ENCODE measurements at places on chromosomes 16 and 17.
A peak's percentile ranks its signal among the peaks of the same experiment; 100 is the strongest.

GRCh38 chr17:27623614-27624013 is 7.4 kb upstream of the LGALS9 start:
- no peak for DNase-seq

DNA sequence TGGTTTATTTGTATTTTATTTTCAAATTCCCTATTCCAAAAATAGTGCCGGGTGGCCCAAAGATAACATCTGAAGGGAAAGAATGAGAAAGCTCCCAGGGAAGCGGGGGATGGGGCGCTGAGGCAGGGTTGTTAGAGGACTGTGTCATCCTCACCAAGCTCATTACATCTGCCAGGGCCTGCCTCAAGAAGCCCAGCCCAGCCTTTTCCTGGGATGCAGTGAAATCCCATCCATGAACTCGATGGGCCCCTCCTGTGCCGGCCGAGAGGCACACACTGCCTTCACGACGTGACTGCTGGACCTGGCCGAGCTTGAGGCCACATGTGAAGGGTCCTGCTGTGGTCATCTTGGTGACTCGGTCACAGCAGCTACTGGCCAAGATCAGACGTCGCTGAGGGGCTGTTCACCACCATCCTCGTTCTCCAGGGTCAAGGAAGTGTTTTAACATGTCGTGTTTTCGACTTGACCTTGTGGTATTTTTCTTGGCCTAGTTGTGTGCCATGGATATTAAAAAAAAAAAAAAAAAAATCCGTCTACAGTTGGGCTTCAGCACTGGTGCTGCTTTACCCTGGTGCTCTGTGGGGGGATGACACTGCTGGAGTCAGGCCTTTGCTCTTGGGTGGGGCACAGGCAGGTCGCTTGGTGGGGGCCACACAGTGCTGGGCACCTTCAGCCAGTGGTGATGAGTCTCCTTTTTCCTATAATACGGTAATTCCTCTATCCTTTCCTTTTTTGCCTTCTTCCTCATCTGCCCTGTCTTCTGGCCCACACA is 4.9 kb downstream of the TIMM22 start:
- DNase-seq: no peak

DNA sequence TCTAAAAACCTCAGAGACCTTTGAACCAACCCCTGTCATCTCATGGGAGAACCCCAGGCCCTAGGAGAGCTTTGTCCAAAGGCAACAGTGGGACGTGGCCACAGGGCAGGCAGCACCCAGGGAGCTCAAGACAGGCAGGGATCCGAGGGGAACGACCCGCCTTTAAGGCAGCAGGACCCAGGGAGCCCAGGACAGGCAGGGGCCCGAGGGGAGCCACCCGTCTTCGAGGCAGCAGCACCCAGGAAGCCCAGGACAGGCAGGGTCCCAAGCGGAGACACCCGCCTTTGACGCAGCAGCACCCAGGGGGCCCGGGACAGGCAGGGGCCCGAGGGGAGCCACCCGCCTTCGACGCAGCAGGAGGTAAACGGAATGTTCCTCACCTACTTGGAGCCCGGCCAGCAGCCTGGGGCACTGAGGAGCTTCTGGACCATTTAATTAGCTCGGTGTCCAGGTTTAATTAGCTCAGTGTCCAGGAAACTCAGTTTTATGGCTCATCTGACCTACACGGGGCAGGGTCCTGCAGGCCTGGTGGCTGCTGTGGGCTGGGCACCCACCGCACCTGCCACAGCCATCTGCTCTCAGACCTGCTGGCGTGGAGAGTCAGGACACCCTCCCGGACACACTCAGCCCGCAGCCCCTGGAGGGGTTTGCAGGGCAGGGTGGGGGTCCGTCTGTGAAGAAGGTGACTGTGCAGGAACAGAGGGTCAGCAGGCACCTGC is 24.4 kb downstream of the PIEZO1 start:
- peak; percentile 48 for DNase-seq

- DNase-seq: no peak
These were observed 13.9 kb downstream of the SLC25A10 start for GRCh38 chr17:81726004-81726403.

- DNase-seq: no peak
These were observed 126.4 kb upstream of the SMURF2 start for GRCh38 chr17:64788286-64789060.

DNA sequence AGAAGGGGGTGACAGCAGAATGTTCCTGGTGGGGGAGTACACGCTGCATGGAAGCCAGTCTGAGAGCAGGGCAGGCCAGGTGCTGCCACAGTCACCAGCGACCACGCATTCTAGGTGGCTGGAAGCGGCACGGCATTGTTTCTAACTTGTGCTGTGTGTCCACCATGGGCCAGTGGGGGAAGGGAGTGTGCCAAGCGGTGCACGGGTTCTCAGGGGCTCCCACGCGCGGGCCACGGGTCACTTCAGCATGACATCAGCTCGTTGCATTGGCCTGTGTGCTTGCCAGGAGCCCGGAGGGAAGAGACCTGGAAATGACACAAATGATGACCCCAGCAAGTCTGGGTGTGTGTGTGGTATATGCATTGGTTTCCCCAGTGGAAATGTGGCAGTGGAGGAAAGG is 164.9 kb upstream of the PLCG2 start:
- DNase-seq: no peak

DNA sequence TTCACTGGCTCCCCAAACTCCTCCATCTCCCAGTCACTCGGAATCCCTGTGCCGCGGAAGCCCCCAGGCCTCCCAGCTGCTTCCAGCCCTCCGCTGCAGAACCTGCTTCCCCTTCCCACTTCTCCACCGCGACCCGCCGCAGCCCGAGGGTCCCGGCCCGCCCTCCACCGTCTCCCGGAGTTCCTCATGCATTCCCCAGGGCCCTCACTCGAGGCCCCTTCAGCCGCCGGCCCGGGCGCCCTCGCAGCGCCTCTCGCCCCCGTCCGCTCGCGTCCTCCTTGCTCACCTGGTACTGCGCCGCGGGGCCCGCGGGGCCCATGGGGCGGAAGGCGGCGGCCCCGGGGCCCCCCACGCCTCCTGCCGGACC is 329 bp downstream of the SMARCD2 start:
- DNase-seq: no peak

DNA sequence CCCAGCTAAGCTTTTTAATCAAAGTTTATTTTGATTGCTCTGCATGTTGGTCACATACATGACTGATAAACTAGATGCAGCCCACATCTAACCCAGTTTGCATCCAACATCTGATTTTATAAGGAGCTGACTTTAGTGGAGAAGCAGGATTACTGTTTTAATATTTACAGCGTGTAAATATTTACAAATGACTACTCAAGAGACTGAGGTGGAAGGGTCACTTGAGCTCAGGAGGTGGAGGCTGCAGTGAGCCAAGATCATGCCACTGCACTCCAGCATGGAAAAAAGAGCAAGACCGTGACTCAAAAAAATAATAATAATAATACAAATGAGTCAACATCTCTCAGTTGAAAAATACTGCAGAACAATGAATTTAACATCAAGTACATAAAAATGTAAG is 50.8 kb downstream of the PARN start:
- DNase-seq: no peak

- no peak for DNase-seq
These were observed 19.5 kb downstream of the PMM2 start for GRCh38 chr16:8816967-8817655.

- no peak for DNase-seq
These were observed 304.0 kb downstream of the MAF start for GRCh38 chr16:79296491-79296890.

DNA sequence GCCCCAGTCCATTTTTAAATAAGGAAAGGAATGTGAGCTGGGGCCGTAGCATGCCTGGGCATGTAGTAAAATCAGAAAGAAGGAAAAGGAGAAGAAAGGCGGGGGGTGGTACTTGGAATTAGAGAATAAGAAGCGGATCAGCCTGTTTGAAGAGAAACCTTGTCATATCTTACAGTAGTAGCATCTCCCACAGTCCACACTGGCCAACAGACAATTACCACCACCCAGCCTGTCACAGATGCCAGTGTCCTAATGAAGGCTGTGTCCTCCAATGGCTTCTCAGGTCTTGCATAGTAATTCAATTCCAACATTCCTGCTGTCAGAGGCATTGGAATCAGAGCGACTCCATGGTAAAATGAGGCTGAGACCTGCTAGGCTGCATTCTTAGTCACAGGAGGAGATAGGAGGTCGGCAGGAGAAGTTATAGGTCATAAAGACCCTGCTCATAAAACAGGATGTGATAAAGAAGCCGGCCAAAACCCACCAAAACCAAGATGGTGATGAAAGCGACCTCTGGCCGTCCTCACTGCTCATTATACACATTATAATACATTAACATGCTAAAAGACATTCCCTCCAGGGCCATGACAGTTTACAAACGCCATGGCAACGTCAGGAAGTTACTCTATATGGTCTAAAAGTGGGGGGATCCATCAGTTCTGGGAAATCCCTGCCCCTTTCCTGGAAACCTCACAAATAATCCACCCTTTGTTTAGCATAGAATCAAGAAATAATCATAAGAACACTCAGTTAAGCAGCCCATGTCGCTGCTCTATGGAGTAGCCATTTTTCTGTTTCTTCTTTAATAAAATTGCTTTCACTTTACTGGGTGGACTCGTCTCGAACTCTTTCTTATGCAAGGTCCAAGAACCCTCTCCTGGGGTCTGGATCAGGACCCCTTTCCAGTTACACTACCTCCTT is 9.6 kb upstream of the AKAP10 start:
- DNase-seq: no peak

DNA sequence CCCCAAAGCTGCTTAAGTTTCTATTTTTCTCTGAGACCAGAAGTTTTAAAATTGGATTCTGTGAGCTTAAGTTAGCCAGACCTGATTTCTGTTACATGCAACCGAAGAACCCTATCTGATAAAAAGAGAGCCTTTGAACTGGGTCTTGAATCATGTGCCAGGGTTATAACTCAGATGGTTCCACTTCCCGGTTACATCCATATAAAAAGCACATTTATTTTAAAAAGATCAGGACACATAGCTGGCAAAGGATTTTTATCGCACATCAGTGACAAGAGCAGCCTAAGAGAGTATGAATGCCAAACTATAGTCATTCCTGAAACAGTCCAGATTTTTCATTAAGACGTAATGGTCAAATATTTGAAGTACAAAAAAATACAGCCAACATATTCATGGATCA is 32.5 kb upstream of the CLEC3A start:
- DNase-seq: no peak

DNA sequence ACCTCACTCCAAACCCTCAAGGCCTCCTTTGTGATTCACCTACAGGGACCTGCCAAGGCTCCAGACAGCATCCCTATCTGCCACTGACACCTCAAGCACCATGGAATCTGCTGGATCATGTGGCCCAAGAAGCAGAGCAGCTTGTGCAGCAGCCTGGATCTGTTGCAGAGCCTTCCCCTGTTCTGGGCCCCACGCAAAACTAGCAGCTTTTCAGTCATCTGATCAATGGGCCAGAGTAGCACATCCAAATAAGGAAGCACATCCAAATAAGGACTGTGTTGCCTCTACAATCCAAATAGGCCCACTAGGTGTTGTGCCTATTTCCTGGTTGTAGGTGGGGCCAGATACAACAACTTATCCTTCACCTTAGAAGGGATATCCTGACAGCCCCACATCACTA is 97.1 kb upstream of the GNAO1 start:
- no peak for DNase-seq

DNA sequence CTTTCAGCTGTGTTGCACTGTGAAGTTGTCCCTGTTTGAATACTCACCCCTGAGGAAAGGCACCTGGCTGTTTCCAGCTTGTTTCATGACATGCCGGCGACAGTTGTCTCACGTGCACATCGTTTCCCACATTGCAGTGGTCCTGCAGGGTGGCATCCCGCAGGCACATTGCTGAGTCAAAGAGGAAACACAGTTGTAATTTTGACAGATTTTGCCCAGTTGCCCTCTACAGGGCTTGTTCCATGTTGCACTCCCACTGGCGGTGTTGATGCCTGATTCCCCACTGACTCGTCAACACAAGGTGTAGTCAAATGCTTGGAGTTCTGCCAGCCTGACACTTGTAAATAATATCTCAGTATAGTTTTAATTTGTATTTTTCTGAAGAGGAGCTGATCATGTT is 23.8 kb downstream of the EPN2 start:
- DNase-seq: peak; percentile 34

DNA sequence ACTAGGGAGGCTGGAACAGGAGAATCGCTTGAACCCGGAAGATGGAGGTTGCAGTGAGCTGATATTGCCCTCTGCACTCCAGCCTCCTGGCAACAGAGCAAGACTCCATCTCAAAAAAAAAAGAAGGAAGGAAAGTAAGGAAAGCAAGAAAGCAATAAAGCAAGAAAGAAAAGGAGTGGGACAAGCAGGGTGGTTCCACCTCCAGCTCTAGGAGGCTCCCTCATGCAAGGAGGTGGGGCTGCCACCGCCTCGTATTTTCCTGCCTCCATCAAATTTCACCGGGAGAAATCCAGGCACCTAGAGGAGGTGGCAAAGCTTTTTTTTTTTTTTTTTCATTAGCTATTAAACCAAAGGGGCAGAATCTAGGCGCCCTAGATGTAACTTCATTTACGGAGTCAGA is 1.0 kb downstream of the CYB561 start:
- DNase-seq: no peak

- no peak for DNase-seq
These were observed 19.0 kb upstream of the GNG13 start for GRCh38 chr16:819336-820043.

- DNase-seq: no peak
These were observed 166.4 kb downstream of the TANC2 start for GRCh38 chr17:63132459-63132911.

- no peak for DNase-seq
These were observed 3.4 kb downstream of the NDRG4 start for GRCh38 chr16:58503166-58503862.

DNA sequence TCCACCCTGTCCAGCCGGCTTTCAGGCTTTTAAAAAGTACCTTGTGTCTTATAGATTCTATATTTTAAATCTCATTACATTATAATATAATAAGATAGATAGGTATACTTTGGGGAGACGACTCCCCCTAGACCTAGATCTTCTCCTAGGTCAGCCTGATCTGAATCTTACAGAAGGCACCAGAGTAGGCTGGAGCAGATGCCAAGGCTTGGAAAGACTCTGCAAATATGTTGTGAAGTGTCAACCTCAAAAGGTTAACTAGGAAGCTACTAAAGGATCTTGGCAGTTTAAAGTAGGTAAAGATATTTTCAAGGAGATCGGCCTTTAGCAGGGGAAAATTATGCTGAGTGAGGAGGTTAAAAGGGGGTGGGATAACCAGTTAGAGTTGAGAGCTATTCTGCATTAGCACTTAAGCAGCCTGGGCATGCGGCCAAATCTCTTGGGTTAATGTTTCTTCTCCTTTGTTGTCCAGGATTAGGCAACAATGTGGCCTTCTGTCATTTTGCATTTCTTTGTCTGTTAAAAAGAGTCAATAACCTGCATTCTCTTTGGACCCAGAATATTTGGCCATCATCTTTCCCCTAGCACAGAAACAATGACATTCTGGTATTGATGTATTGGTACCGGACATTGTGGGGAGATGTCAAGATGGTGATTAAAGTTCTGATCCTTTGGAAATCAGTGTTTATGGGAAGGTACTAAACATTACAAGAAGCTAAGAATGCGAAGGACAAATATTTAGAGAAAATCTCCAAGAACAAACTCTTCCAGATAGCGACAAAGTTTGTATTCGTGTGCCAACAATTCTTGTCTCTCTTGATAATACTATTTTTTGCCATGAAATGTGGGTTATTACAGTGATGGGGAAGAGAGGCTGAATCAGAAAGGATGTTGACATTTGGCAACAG is 51.2 kb upstream of the DHX40 start:
- peak; percentile 87 for DNase-seq

Data from kidney tubule cell (primary cell).